ENCODE measurements at places on chromosomes 5 and 9.

DNA sequence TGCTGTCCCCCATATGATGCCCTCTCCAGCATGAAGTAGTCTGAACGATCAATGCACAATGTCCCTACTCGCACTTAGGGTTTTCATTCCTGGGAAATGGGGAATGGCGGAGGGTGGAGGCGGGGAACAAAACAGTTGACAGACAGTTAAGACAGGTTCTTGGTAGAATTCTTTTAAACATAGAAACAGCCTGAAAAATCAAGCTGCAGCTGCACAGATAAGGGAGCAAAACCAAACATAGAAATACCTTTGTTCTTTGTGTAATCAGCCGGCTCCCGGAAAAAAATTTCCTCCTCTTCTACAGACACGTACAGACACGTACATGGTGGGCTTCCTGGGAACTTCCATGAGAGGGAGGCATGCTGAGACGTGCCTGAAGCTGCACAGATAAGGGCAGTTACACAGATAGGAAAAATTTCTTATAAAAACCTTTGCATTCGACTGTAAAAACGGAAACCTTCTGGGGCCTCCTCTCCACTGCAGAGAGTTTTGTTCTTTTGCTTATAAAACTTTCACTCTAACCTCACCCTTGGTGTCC is 662.4 kb upstream of the PTPRD start:
- DNase-seq = no peak

DNA sequence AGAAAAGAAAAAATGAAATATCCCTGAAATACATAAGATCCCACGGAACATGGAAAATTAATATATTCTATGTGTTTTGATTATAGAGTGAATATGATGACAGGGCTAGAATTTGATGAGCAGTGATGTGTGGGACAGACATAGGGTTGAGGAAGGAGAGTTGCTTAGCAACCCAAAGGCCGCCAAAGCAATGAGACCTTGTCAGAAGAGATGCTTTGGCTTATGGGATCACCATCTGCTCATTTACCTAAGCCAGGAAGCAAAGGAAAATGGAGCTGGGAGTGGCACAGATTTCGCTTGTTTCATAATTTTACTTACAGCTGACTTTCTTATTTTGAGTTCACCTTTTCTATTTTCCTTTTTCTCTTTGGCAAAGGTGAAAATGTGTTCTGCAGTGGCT is 20.9 kb upstream of the HAPLN1 start:
- no peak for DNase-seq

DNA sequence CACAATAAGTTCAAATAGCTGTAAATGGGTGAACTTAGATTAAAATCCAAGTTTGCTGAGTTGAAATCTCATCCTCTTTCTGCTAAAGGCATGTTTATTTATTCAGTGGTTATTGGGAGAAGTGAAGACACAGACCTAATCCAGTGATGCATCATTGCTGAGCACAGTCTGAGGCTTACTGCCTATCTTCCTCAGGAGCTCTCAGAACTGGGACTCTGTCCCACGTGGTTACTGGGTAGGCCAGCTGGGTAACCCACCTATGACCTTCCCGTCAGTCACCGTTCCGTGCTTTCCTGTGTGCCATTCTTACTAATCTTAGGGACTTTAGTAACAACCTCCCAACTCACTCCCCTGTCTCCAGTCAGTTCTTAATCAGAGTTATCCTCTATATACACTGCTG is 226.8 kb upstream of the ATP10B start:
- no peak for DNase-seq

DNA sequence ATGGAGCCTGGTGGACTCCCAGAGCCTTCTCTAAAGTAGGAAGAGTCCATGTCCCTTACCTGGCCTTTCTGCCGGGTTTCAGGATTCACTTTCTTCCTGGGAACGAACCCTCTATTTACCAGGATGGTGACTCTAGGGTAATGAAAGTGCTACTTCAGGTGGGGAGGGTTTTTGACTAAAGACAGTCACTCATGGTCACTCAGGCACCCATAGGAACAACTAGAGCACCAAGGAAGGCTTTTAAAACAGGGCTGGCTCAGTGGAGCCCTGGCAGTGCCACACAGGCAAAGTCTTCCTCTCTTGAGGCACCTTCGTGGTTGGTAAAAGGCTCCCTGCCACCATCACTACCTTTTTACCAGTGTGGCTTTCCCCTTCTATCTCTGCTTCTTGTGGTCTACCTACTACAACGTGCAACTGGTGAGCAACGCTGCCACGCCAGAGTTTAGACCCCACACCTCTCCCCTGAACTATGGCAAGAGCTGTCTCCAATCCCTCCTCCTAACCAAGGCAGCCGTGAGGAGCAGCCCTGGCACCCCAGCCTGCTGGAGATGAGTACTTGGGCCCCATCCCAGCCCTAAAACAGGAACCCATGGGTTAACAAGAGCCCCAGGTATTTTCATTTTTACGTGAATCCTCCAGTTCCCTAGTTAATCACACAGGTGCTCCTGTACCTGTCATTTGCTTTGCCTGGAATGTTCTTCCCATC is 3.5 kb downstream of the SURF1 start:
- no peak for DNase-seq

- DNase-seq = no peak
These were observed 52.1 kb downstream of the GDNF start for GRCh38 chr5:37787742-37788141.

DNA sequence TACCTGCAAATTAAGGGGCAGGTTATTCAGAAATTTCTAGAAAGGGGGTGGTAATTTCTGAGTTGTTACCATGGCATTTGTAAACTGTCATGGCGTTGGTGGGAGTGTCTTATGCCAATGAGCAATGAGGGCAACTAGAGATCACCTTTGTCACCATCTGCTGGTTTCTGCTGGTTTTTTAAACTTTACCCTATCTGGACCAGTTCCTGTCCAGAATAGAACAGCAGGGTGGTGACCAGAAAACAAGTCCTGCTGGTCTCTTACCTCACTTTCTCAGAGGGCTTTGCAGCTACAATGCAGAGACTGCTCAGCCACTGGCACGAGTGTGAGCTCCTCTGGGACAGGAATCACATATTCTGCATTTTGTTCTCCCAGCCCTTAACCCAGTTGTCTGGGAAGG is 51.4 kb downstream of the FAM114A2 start:
- DNase-seq = no peak

DNA sequence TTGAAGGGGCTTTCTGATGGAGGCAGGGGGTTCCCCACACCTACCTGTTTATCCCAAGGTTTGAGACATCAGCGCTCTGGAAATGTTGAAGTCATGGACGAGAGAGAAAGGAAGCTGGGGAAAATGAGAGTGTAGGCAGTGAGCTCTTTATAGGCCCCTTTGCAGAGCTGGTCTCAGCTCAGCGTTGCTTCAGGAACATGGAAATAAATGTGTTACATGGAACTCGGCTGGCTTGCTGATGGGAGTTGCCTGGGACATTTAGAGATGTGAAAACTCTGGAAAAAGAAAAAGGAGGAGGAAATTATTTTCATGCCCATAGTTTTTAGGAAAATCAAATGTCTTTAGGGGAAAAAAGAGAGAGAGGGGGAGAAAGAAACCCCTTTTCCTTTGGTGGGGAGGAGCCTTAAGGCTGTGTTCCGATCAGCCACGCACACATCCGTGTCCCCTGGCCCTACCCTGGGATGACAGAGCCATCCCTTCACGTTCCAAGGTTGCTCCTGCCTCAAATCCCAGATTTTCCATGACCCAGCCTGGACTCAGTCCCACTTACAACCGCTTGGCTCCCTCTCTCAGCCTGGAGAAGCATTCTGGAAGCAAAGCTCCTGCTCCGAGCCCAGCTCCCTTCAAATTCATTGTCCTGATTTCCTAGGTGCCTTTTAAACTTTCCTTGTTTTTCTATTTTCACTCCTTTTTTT is 78.3 kb downstream of the COL27A1 start:
- peak; percentile 62 for DNase-seq

DNA sequence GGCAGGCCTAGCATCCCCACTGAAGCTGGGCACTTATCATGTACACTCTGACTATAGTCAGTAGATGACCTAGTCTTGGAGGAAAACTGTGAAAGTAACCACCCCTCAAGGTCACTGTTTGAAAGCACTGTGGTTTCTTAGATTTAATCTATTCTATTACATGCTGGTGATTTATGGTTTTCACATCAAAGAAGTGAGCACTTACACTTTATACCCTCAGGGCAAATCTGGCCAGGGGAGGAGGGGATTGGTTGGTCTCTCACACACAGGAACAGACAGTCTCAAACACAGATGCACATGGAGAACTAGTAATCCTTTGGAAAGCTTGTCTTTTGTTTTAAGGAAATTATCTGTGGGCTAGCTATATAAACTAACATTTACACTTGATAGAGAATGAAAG is 17.9 kb upstream of the SPIN1 start:
- DNase-seq = no peak

- DNase-seq = no peak
These were observed 237.0 kb downstream of the PAPPA start for GRCh38 chr9:116390303-116391228.

- DNase-seq = peak; percentile 53
These were observed 123.2 kb downstream of the SPOCK1 start for GRCh38 chr5:137375741-137376526.

DNA sequence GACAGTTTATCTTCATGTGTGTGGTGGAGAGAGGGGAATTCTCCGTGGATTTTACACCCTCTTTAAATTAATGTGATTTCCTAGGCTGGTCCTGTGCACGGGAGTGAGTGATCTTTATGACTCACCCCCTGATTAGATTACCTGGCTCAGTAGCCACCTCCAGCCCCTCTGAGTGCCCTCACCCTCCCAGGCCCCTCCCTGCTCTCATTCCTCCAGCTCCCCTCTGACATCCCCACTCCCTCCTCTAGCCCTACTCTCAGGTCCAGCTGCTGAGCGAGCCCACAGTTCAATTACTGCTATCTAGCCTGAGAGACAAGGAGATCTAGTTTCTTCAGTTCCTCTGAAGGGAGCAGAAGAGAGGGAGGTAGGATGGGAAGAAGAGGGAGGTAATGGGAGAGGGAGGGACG is 61.8 kb upstream of the ARAP3 start:
- no peak for DNase-seq

- DNase-seq = peak; percentile 68
These were observed 1.6 kb downstream of the ANXA6 start for GRCh38 chr5:151155775-151156506.

- DNase-seq = no peak
These were observed 901.0 kb upstream of the CTNND2 start for GRCh38 chr5:12805165-12805698.

DNA sequence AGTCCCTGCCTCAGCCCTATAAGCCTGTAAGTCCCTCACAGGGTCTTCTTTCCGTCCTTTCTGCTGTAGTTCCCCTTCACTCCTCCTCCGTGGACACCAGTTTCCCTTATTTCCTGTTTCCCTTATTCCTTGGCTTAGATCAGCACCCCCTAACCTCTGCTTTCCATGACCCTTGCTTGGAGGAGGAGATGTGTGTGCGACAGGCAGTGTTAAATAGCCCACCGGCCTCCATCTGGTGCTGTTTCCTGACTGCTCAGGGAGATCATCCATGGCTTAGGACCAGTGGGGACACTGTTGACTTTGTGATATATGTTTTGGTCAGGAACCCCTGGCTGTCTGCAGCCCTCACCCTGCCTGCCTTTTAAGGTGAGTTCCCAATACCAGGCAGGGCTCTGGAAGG is 34.1 kb upstream of the PSD2 start:
- DNase-seq = peak; percentile 19

GRCh38 chr9:114149765-114150340 is 5.5 kb upstream of the COL27A1 start:
- DNase-seq = no peak

DNA sequence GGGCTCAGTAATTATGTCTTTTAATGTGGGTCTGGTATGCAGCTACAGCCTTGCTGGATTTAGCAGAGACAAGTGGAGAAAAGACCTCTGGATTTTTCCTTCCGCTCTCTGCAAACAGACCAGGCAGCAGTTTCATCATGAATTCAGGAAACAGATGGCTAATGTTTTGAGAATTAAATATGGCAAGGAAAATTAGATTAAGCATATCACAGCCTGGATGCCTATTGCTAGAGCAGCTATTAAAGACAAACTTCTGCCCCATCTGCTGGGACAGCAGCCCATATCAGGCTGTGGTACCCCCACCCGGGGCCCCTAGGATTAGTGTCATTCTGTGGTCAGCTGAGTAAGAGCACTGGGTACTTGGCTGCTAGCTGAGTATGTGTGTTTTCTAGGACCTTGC is 6.2 kb downstream of the SKP2 start:
- no peak for DNase-seq

- DNase-seq = no peak
These were observed 21.7 kb downstream of the TARS1 start for GRCh38 chr5:33462456-33462855.

DNA sequence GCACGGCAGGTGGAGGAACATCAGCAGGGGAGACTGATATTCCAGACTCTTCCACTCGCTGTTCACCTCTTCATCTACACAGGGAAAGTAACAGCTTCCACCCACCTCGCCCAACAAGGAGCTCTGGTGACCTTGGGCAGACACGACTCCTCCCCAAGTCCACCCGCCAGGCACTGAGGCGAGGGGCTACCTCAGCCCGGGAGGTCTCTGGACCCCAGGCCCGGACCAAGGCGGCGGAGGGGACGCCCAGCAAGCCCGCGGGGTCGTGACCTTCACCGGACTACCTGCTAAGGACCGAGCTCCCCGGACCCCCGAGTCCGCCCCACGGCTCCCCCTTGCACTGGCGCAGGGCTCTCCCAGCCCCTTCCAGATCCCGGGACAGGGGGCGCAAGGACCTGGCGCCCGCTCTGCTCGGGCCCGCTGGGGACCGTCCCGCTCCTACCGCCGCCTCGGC is 70.2 kb upstream of the LPCAT1 start:
- no peak for DNase-seq

- no peak for DNase-seq
These were observed 263.4 kb upstream of the ACTBL2 start for GRCh38 chr5:57745700-57746651.

- no peak for DNase-seq
These were observed 5.0 kb downstream of the FAM163B start for GRCh38 chr9:133604214-133604613.

GRCh38 chr5:33311893-33312292 is 128.9 kb upstream of the TARS1 start:
- no peak for DNase-seq

DNA sequence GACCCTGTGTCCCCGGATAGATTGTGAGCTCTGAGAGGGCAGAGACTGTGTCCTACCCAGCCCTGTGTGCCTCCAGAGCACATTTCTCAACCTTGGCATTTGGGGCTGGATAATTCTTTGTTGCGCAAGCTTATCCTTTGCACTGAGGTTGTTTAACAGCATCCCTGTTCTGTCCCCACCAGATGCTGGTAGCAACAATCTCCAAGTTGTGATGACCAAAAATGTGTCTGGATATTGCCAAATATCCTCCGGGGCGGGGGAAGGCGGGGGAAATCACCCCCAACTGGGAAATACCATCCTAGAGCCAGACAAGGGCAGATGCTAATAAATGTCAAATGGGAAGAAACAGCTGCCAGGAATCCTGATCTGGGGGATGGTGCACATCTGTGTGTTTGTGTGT is 24.0 kb upstream of the TNIP1 start:
- peak; percentile 69 for DNase-seq

DNA sequence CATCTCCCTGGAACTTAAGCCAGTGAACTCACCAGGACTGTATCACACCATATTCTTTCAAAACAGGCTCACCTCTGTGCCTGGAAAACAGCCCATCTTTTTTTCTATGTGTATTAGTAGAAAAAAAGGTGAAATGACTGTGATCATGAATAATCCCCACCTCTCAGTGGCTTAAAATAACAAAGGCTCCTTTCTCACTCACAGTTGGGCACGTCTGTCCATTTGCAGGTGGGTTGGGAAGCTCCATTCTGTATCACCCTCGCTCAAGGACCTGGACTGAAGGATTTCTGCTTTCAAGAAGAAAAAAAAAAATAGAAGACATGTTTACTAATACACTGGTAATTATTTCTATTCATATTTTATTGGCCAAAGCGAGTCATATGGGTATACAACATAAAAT is 17.3 kb upstream of the FGF1 start:
- DNase-seq = no peak

GRCh38 chr5:132103332-132103951 is 29.9 kb downstream of the CSF2 start:
- DNase-seq = peak; percentile 89

All from right cardiac atrium (tissue), 5 donors.